ENCODE measurements at places on chromosomes 1 and 21.

- DNase-seq = peak; percentile 12
These were observed 29.3 kb downstream of the SLC66A1 start for GRCh38 chr1:19341201-19342061.

GRCh38 chr1:43849670-43850069 is 83.9 kb upstream of the ARTN start:
- DNase-seq = no peak

DNA sequence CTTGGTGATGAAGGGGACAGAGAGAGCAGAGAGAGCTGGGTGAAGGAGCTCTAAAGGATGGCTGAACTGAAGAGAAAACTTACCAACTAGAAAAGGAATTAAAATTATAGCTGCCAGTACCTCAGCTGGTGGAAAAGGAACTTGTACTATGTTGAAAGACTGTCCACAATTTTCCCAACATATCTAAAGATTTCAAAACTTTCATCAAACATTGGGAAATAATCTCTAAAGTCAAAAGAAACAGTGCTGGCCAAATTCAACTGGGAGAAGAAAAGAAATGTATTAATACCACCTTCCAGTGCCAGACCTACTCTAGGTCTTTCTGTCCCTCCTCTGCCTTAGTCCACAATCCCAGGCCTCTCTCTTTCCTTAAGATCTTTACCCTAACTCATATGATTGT is 6.1 kb downstream of the SMG5 start:
- DNase-seq = no peak

GRCh38 chr1:47849005-47849521 is 148.1 kb downstream of the TRABD2B start:
- no peak for DNase-seq

- no peak for DNase-seq
These were observed 26.7 kb upstream of the MX1 start for GRCh38 chr21:41399246-41399800.

- peak; percentile 79 for DNase-seq
These were observed 2.8 kb downstream of the S100A10 start for GRCh38 chr1:151990856-151991198.

GRCh38 chr21:38990424-38990794 is 184.7 kb downstream of the ETS2 start:
- DNase-seq = peak; percentile 15

GRCh38 chr1:16204634-16205333 is 7.7 kb downstream of the ARHGEF19 start:
- DNase-seq = no peak

- peak; percentile 69 for DNase-seq
These were observed 394.0 kb downstream of the NPHP4 start for GRCh38 chr1:5597991-5598823.

DNA sequence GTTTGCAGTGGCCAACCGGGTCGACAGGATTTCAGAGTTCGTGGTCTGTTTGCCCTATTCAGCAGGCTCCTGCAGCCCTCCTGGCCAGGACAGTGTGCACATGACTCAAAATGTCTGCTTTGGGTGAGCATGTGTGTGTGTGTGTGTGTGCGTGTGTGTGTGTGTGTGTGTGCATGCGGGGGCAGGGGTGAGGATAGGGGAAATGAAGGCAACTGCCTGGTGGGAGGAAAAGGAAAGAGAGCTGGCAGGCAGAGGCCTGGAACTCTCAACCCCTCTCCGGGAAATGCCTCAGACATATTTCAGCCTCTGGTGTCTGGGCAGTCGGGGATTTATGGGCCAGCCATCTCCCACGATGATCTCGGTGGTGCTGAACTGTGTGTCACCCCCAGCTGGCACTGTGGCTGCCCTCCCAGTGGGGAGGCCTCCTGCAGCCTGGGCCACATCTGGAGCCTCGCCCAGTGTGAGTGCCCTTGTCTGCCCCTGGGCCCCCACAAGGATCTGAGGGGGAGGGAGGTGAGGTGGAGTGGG is 15.2 kb downstream of the CDCP2 start:
- no peak for DNase-seq

GRCh38 chr1:36955016-36955415 is 79.3 kb downstream of the GRIK3 start:
- no peak for DNase-seq

DNA sequence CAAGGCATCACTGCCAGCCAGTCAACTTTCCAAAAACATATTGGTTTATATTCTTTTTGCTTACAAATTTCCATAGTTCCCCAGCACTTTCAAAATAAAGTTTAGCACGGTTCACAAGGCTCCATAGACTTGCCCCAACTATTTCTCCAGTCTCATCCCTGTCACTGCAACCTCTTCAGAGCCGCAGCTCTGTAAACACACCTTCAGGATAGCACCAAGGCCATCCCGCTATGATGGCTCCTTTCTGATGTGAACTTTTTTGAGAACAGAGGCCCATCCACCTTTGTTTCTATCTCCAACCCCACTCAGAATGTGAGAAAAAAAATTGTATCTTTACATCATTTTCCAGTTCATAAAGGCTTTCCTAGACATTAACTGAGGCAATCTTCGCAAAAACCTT is 26.3 kb downstream of the PGM1 start:
- no peak for DNase-seq

DNA sequence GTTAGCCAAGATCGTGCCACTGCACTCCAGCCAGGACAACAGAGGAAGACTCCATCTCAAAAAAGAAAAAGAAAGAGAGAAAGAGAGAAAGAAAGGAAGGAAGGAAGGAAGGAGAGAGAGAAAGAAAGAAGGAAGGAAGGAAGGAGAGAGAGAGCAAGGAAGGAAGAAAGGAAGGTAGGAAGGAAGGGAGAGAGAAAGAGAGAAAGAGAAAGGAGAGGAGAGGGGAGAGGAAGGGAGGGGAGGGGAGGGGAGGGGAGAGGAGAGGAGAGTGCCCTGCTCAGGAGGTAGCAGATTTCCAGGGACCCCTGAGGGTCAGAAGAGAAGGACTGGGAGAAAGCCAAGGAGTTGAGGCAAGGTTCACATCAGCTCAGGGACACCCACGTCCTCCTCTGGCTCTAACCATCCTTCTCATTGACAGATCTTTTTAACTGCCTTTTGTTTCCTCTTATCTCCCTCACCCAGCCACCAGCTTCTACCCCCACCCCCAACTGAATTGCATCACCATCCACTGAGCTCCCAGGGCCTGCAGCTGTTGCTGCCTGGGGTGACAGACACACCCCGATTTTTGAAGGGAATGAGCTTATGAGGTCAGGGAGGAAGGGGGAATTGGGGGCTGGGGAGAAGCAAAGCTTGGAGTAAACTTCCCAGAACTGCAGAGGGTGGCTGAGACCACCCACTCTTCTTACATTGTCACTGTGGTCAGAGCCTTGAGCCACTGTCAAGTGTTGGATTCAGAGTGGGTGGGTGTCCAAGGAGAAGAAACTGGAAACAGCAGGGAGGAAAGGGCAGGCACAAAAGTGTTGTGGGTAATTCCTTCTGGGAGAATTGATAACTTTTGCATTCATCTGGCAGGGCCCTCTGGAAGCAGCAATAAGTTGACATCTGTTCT is 91.6 kb downstream of the GLUL start:
- no peak for DNase-seq

DNA sequence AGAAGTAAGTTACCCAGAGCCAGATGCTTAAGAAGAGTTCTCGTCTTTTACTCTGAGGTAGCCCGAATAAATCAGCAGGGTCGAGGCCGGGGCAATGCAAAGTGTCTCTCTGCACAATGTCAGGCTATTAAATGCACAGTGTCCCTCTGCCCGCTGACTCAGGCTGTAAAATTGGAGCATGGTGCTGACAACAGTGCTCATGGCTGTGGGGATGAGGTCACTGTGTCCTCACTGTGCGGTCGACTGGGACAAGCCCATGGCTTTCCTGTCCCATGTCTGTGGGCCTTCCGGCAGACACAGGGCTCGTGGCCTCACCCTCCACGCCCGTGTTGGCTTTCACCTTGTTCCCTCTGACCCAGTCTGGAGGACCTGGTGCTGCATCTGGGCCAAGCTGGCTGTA is 14.6 kb upstream of the SLC2A1 start:
- no peak for DNase-seq

DNA sequence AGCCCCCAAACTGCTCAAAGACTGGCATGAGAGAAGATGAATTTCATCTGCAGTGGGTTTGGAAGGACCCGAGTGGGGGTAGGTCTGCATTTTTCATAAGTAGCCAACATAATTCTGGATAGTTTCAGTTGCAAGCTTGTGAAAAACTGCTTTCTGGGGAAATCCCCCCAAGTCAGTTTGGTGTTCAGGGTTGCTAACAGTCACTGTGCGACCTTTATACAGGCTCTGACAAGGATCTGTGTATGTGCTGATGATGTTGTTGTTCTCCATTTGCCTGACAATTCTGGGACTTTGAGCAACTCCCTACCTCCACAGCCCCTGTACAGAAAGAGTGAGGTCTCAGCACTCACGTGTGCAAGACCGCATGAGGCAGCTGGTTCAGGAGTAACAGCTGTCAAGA is 87.9 kb downstream of the SUSD4 start:
- no peak for DNase-seq

DNA sequence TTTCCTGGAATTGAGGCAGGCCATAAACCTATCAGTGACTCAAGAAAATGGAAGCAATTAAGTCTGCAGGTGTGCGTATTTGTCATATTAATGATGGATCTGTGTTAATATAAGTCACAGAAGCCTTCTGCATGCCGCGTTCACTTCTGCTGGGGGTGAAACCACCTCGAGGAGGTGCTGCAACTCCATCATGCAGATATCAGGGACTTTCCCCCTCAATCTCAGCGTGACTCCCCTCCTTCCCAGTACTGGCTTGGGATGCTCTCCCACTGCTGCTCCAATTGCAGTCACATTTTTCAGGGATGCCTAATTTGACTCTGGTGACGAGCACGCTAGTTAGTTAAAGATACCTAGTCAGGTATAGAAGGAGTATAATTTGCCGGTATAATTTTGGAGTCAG is 87.5 kb downstream of the ASTN1 start:
- no peak for DNase-seq

- no peak for DNase-seq
These were observed 10.6 kb upstream of the TAS1R2 start for GRCh38 chr1:18869847-18870594.

DNA sequence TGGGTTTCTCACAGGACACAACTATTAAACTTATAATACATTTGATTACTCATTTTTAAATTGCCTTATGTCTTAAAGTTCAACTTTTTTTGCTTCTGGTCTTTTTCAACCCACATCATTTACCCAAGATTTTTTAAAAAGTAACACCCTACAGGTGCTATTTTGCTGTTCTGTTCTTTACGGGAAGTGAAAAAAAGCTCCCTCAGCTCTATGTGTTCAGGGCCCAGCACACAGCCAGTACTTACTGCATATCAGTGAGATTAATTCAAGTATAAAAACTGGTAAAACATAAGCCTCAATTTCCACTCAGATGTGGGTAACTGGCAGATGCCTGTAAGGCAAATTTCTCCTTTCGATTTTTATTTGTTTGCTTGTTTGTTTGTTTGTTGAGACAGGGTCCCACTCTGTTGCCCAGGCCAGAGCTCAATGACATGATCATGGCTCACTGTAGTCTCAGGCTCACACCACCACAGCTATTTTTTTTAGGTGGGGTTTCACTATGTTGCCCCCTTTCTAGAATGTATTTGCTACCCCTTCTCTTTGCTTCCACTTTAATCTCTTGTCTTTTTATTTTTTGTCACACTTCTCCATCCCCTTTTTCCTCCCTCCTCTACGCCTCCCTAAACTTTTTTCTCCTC is 20.3 kb downstream of the RNASEL start:
- DNase-seq = no peak

DNA sequence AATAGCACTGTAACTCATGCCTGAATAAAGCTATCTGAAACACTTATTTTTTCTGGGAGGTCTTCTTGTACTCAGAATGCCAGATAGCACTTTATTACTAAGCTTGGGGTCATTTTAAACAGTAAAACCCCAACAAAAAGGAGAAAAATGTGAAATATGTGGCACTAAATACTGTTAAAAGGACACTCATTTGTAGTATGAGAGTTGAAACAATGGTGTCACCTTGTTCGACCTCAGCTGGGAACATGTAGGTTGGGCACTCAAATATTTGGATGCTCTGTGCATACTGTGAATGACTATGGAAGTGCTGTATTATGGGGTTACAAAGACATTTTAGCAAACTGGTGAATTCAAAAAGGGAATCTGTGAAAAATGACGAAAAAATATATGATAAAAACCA is 53.9 kb downstream of the SELENOF start:
- DNase-seq = no peak

DNA sequence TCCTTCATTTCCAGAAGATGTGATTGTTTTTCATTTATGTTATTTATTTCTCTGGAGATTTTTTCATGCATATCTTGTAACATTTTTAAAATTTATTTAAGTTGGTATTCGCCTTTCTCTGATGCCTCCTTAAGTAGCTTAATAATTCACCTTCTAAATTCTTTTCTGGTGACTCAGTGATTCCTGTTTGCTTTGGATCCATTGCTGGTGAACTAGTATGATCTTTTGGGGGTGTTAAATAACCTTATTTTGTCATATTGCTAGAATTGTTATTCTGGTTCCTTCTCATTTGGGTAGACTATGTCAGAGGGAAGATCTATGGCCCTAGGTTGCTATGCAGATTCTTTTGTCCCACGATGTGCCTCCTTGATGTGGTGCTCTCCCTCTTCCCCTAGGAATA is 1347.2 kb upstream of the B3GALT2 start:
- no peak for DNase-seq

- DNase-seq = peak; percentile 22
These were observed 1.9 kb downstream of the FTCD start for GRCh38 chr21:46153247-46154154.

DNA sequence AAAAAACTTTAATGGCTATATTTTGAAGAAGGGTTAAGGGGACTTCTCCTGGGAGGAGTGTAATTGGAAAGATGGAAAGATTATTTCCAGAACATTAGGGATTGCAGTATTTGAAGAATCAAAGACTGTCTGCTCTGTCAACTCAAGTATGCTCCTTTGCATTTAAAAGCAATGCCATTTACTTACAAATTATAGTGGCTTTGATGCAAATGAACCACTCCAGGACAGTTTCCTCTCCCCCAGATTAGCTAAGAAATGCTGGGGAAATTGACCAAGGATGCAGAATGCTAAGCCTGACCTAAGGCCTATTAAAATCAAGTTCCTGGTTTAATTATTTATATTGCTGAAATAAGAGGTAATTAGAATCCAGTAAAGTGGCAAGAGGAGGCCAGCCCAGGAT is 110.5 kb upstream of the CAMK1G start:
- no peak for DNase-seq

- peak; percentile 60 for DNase-seq
These were observed 34.0 kb downstream of the TMEM53 start for GRCh38 chr1:44640200-44640853.

DNA sequence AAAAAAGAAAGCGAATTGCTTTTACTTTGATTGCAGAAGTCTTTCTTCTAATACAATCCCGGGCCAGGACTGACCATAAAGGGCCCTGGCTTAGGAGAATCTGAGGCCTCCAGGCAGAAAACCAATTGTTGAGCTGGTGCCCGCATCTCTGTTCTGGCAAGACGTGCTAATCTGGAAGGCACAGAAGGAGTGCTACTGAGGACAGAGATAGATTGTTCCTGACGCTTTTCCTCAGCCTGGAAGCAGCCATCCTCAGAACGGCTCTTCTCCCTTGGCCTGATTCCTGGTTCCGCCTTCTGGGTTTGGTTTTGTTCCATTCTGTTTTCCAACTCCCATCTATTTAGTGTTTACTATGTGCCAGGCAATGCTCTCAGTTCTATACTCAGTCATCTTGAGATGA is 44.8 kb upstream of the SPOCD1 start:
- DNase-seq = no peak

- no peak for DNase-seq
These were observed 53.9 kb downstream of the TENT5C start for GRCh38 chr1:117659550-117660270.

Measured in SHP77 treated with DMSO at 0.1 percent for 48 hours (cell line).